ENCODE measurements at places on chromosomes 12 and 14. TPM values are rescaled to one million over a fixed set of nuclear protein-coding genes. Genes with fewer than 3 reads are reported as not detected.

DNA sequence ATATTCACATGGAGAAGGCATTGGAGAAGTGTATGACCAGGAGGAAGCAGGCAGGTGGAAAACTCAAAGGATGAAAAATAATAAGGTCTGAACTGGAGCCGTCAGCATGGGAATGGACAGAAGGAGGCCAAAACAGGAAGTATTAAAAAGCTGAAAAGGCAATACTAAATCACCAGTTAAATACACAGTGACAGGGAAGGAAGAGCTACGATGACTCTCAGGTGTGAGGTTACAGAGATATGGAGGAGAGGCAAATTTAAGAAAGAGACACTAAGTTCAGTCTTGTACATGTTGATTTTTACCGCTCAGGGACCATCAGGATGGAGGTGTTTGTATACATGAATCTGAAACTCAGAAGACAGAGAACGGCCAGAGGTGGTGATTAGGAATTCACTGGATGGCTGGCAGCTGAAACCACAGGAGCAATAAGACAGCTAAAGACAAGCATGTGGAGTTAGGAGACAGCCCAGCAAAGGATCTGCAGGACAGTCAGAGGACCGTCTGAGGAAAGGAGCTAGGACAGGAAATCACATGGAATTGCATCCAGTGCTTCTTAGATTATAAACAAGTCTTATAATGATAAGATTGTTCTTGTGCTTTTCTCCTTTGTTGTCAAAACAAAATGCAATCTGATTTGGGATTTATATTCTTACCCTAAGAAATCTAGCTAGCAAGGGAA lies 33.9 kb upstream of the CDKN3 start:
- DNase-seq = no peak

DNA sequence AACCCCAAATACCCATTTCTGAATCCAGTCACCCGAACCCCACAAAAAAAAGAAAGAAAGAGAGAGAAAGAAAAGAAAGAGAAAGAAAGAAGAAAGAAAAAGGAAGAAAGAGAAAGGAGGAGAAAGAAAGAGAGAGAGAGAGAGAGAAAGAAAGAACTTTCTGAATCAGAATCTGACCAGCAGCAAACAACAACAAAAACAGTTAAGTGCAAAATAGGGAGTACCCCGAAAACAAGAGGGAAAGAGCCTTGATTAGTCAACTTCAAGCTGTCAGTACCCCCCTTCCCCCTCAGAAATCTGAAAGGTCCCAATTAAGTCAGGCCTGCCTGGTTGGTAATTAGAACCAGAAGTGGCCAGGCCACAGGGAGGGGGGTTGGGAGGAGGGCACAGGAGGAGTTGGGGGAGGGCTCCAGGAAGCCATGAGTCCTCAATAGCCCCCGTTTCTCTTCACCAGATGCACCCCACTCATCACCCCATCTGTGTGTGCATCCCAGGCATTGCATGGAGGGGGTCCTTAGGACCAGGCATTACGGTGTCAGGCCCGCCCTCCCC lies 9.8 kb downstream of the RARG start:
- DNase-seq = no peak

GRCh38 chr12:93521225-93522080 lies 51.0 kb upstream of the SOCS2 start:
- DNase-seq = no peak

The AKAP3 gene
- polyA plus RNA-seq = 0.21 TPM

The ADAM21 gene
- 0.02 TPM for polyA plus RNA-seq

- DNase-seq = no peak
Measured at GRCh38 chr12:32854097-32854496, 42.5 kb downstream of the PKP2 start.

The CISTR gene
- polyA plus RNA-seq = not detected

DNA sequence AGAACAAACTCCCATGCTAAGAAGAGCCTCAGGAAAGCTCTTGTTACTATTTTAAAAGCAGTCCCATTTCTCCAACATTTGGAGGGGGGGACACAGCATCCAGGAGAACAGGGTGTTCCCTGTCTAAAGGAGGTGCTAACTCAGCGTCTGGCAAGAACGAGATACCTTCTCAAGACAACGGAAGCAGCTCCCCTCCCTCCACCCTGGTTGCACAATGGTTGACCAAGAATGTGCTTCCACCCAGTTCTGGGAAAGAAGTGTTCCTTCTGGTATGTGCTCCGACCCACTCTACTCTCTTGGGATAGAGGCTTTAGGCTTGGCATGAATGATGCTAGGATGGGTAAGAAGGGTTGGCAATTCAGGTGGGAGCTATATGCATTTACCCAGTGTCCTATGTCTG lies 1.5 kb upstream of the KRT6A start:
- no peak for DNase-seq

The C14orf39 gene
- polyA plus RNA-seq = not detected

DNA sequence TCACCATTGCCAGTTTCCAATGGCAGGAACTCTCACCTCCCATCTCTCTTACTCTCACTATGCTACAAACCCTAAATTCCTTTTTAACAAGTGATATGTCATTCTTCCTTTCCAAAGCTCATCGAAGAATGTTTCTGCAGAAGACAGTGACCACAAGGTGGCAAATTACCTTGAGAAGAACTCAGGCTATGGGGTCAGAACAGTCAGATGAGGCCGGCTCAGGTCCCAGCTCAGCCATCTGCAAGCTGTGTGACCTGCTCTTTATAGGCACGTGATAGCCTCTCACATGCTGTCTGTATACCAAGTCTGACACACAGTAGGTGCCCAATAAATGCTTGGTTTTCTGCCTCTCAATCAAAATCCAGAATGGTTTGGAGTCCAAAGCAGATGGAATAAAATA lies 80.7 kb downstream of the FOXN3 start:
- no peak for DNase-seq

DNA sequence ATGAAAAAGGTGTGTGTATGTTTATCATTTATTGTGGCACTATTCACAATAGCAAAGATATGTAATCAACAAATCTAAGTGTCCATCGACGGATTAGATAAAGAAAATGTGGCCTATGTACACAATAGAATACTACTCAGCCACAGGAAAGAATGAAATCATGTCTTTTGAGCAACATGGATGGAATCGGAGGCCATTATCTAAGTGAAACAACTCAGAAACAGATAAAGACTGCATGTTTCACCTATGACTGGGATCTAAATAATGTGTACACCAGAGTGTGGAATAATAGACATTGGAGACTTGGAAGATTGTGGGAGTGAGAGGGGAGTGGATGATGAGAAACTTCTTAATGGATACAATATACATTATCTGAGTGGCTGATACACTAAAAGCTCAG lies 44.0 kb downstream of the CCER1 start:
- no peak for DNase-seq

DNA sequence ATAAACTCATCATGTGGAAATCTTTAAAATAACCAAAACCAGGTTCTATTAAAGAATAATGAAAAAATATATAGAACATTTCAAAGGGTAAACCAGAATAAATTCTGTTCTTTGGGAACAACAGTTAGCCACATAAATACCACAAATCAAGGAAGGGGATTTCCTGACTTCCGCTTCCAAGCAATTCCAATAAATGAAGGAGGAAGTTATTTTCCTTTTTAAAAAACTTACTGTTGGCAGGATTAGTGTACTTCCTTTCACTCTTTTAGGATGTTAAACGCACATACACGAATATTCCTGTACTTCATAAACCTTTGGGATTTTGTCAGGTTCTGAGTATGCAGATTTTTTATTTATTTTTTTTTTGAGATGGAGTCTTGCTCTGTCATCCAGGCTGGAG lies 13.7 kb upstream of the LIMA1 start:
- no peak for DNase-seq

The TAS2R9 gene
- not detected for polyA plus RNA-seq

The IQSEC3 gene
- 0.79 TPM for polyA plus RNA-seq

DNA sequence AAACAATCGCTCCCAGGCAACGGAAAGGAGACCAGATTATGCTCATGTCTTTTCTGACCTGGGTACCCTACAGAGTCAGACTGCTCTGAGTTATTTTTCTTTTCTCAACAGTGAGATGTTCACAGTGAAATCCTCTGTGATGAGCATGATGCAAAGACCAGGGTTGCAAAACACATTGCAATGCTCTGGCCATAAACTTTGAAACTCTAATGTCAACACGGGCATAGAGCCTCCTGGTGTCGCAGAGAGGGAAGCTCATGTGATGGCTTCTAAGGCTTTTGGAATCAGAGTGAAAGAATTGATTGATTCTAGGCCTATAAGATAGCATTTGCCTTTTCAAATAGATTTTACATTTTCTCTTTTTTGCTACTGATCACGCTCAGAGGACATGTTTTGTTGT lies 193.4 kb downstream of the RASSF9 start:
- no peak for DNase-seq

DNA sequence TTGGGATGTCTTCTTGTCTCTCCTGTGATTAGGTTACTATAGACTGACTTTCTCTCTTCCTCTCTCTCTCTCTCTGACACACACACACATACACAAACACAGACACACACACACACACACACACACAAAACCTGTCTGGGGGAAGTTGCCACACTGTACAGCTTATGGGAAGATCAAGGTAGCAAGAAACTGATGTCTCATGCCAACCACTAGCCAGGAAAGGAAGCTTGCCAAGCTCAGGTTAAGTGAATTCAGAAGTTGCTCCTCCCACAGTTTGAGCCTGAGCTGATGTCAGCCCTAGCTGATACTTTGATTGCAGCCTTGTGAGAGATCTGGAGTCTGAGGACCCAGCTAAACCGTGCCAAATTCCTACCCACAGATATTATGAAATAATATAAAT lies 67.1 kb downstream of the PPFIA2 start:
- DNase-seq = no peak

GRCh38 chr14:94775091-94775870 lies 5.4 kb upstream of the GSC start:
- DNase-seq = no peak

GRCh38 chr14:87255058-87255457 lies 737.9 kb downstream of the GALC start:
- no peak for DNase-seq

- no peak for DNase-seq
Measured at GRCh38 chr14:86912709-86913108, 1080.3 kb downstream of the GALC start.

DNA sequence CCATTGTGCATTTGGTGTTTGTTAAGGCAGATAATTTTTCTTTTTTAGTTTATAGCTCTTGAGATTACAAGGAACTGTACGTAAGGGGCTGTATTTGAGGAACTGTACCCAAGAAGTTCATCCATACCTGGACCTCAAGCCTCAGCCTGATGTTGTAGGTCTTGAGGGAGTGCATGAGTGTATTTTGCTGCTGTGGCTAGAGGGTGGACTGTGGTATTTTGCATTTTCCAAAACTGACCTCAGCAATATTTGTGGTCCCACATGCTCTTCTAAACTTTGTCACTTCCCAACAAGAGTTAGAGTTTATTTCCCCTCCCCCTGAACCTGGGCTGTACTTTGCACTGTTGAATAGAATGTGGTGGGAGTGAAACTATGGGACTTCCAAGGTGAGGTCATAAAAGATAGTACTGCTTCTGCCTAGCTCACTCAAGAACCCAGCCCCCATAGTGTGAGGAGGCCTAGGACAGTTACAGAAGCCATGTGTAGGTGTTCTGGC lies 42.2 kb upstream of the FBXO33 start:
- DNase-seq = no peak

The AKAP6 gene
- polyA plus RNA-seq = 0.42 TPM

The CLEC4E gene
- 0.54 TPM for polyA plus RNA-seq

- no peak for DNase-seq
Measured at GRCh38 chr12:6541371-6542165, 7.3 kb downstream of the GAPDH start.

- no peak for DNase-seq
Measured at GRCh38 chr12:64621257-64621942, 11.1 kb downstream of the RASSF3 start.

Data from liver (tissue), 10 donors.